Fibroblast of villous mesenchyme (primary cell): ENCODE measurements at places on chromosomes 7 and 10. TPM values are rescaled to one million over a fixed set of nuclear protein-coding genes. Genes with fewer than 3 reads are reported as not detected.

The C7orf33 gene
- total RNA-seq = not detected in 2 replicates

The FAM131B gene
- 1.3 and 2.2 TPM in 2 replicates for total RNA-seq

The AGAP9 gene
- total RNA-seq = 4.7 and 5.2 TPM in 2 replicates

The LIPK gene
- not detected in 2 replicates for total RNA-seq

The DYNC1I1 gene
- total RNA-seq = 0.43 and 1.9 TPM in 2 replicates

The KLHL7 gene
- total RNA-seq = 27.6 and 34.1 TPM in 2 replicates

The ZNF727 gene
- not detected in 2 replicates for total RNA-seq

The MTERF1 gene
- 8.7 and 13.4 TPM in 2 replicates for total RNA-seq

The KCNIP2 gene
- 0.86 and 0.97 TPM in 2 replicates for total RNA-seq

DNA sequence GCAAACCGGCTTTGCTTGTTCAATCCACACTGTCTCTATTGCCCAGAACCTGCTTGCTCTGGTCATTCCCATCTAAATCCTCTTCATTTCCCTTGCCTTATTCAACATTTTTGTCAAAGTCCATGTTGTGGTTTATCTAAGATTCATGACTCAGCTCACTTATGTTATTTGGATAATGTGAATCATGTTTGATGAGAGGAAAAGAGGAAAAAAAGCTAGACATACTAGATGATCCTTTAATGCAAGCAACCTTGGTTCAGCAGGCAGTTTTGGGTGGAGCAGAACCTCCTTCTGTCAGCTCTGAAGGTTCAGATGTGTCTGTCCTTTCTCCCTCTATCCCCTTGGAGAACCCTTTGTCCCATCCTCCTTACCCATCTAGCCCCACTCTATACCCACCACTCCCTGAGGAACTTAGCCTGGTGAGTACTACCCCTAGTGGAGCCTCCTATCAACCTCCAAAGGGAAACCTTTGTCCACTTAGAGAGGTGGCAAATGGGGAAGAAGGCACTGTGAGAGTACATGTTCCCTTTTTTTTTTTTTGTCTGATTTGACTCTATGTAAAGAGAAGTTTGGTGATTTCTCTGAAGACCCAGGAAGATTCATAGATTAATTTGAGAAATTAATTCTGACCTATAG lies 2.1 kb upstream of the SAMD9L start:
- DNase-seq = peak; percentile 4

- DNase-seq = no peak
Measured at GRCh38 chr10:60762554-60762953, 15.7 kb upstream of the CDK1 start.

- DNase-seq = no peak
Measured at GRCh38 chr10:77037735-77038403, 599.7 kb downstream of the KCNMA1 start.

- no peak for DNase-seq
Measured at GRCh38 chr10:22042557-22043326, 39.2 kb upstream of the DNAJC1 start.

GRCh38 chr10:13373644-13374043 lies 25.6 kb upstream of the SEPHS1 start:
- DNase-seq = no peak

DNA sequence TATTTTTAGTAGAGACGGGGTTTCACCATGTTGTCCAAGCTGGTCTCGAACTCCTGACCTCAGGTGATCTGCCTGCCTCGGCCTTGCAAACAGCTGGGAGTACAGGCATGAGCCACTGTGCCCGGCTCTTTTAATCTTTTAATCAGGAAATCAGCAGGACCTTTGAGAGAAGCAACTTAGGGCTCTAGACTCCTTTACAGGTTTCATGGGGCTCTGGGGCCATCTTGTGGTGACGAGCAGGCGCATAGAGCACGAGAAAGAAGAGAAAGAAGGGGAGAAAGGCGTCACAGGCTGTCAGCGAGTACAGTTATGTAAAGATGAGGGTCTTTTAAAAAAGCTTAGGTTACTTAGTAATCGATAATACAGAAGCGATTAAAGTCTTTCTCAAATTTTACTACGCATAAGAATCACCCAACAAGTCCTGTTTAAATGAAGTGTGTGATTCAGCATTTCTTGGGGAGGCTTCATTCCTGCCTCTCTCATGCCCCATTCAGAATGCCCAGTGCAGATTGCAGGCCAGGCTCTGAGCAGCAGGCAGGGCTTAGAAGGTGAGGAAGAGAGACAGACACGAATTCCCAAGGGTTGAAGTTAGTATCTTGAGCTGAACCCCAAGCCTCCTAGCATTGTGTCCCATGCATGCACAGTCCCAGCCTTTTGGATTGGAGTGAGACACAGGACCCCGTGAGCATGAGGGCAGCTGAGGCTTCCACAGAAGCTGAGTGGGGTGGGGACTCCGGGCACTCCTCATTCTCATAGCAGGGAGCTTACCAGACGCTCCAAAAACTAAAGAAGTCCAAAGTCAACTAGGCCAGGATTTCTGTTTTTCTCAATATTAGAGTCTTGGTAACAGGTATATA lies 23.6 kb upstream of the PFKP start:
- peak; percentile 87 for DNase-seq

DNA sequence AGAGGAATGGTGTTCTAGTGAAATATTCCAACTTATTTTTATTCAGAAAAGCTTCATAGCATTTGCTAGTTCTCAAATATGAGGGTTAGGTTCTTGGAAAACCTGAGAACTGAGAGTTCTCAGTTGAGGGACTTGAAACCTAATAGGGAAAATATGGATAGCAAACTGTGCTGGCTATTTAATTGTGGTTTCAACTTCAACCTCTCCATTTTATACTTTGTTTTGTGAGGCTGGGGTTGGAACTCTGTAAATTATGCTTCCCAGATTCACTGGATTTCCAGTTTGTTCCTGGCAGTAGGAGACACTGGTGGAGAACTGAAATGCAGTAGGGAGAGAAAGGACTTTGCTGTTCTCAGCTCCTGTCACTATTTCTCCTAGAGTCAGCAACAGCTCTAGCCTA lies 52.7 kb downstream of the CDK14 start:
- no peak for DNase-seq

GRCh38 chr7:29095631-29096445 lies 50.5 kb downstream of the CPVL start:
- no peak for DNase-seq

GRCh38 chr7:25812086-25812850 lies 339.7 kb upstream of the NFE2L3 start:
- no peak for DNase-seq

DNA sequence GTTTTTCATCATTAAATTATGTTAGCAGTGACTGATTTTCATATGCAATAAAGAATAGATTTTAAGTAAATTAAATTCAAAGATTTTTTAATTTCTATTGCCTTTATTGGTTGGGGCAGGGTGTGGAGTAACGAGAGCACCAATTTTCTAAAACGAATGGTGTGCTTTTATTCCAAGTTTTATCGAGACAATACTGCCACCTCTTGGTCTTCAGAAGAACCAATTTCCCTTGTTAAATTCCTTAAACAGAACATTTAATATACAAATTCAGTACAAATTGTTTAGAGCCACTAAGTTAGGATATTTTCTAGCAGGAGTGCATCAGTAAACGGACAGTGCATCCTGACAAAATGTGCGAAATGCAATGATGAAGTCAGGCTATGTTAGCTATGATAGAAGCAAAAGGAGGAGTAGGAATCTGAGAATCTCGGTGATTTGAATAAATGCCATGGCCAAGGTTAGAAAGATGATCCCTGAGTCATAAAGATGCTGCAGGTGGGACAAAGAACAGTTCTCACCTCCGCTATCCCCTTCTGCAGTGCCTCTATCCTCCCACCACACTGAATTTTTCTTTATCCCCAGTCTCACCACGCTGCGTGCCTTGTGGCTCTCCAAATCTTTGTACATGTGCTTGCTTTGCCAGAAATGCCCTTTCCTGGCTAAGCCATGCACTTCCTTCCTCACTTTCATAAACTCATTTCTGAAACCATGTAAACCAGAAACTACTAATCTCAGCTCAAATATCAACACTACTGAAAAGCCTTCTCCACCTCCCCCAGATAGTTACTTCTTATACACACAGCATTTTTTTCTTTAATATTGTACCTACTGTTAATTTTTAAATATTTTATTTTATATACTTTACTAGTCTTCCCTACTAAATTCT lies 31.9 kb upstream of the AGBL3 start:
- peak; percentile 47 for DNase-seq

GRCh38 chr10:114485696-114486400 lies 81.5 kb upstream of the AFAP1L2 start:
- DNase-seq = peak; percentile 22

- peak; percentile 48 for DNase-seq
Measured at GRCh38 chr7:131325179-131325840, 2.4 kb upstream of the MKLN1 start.
